Mesenchymal stem cell (in vitro differentiated cells and primary cell): ENCODE measurements at places on chromosomes 13 and 19.

DNA sequence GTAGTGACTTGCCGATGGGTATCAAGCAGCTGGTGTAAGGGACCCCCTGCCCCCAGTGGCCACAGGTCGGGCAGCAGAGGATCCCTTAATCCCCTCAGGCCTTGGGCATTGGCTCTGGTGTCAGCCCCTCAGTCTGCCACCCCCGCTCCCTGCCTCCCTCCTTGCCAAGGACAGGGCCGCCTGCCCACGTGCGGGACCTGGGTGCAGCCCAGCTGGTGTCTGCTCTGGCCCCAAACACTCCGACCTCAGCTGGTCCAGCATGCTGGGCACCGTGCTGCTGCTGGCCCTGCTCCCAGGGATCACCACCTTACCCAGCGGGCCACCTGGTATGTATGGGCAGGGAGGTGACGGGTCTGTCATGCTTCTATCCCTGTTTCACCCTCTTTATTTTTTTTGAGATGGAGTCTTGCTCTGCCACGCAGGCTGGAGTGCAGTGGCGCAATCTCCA lies at the start of gene TGFBR3L:
TGFBR3L (plus strand) TSS at position 233 of the 448 bp plus-strand sequence.
- DNase-seq, result no peak

GRCh38 chr13:74101436-74101835 lies 32.8 kb downstream of the KLF12 start:
- DNase-seq, result no peak

DNA sequence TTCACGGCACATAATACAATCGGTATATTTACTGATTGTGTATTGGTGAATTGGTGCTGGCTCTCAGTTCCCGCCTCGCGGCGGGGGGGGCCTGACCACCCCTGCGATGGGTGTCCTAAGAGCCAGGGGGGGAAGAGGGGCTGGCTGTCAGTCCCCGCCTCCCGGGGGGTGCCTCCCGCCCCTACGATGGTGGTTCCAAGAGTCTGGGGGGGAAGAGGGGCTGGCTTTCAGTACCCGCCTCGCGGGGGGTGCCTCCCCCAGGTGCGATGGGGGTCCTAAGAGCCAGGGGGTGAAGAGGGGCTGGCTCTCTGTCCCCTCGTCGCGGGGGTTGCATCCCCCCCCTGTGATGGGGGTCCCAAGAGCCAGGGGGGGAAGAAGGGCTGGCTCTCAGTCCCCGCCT lies 2321.8 kb upstream of the PCDH20 start:
- DNase-seq, result no peak

DNA sequence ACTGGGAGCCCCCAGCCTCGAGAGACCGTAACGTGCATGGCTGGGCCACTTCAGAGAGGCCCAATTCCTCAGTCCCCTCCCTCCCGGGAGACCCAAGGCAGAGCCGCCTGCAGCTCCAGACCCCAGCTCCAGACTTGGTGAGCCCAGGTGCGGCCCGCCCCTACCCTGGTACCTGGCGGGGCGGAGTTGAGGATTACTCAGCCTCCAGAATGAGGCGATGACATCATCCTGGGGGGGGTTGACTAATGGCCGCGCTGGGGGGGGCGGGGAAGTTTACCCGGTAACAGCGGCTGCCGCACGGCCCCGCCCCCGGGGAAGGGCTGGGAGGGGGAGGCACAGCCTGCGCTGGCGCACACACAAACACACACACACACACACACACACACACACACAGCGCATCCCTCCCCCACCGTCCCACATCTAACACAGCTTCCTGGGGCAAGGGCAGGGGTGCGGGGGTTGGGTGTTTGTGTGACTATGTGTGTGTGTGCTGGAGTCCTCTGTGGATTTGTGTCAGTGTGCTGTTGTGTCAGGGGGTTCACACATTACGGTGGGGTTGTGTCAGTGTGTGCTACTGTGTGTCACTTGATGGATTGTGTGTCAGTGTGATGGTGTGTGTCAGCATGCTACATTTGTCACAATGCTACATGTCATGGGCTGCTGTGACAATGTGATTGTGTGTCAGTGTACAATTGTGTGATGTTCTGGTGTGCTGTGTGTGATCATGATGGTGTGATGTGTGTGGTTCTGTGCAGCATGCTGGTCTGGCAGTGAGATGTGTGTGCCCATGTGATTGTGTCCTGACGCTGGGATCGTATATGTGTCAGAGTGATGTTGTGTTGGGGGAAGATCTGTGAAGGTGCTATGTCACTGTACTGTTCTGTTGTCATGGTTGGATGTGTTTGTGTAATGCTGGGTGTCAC lies 10.3 kb upstream of the BBC3 start:
- peak; percentile 87 for DNase-seq

- no peak for DNase-seq
Measured at GRCh38 chr13:43347877-43348276, 324.5 kb downstream of the DNAJC15 start.

GRCh38 chr13:110349239-110349638 lies 42.2 kb downstream of the COL4A2 start:
- no peak for DNase-seq

DNA sequence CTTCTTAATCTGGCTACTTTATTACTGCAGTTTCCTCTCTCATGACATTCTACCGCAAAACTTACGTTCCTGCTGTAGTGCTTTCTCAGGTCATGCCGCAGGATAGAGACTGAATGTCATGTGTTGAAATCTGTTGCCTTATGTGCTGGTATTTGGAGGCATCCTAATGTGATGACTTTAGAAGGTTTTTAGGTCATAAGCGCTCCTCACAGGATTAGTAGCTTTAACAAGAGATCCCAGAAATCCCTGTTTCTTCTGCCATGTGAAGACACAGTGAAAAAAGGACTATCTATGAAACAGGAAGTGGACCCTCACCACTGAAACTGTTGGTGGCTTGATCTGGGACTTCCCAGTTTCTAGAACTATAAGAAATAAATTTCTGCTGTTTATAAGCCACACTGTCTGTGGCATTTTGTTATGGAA lies 209.3 kb downstream of the LACC1 start:
- DNase-seq, result no peak

DNA sequence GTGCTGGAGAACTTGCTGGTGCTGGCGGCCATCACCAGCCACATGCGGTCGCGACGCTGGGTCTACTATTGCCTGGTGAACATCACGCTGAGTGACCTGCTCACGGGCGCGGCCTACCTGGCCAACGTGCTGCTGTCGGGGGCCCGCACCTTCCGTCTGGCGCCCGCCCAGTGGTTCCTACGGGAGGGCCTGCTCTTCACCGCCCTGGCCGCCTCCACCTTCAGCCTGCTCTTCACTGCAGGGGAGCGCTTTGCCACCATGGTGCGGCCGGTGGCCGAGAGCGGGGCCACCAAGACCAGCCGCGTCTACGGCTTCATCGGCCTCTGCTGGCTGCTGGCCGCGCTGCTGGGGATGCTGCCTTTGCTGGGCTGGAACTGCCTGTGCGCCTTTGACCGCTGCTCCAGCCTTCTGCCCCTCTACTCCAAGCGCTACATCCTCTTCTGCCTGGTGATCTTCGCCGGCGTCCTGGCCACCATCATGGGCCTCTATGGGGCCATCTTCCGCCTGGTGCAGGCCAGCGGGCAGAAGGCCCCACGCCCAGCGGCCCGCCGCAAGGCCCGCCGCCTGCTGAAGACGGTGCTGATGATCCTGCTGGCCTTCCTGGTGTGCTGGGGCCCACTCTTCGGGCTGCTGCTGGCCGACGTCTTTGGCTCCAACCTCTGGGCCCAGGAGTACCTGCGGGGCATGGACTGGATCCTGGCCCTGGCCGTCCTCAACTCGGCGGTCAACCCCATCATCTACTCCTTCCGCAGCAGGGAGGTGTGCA lies 587 bp downstream of the S1PR4 start:
- no peak for DNase-seq

- DNase-seq, result no peak
Measured at GRCh38 chr19:29985196-29985595, 43.2 kb downstream of the URI1 start.

DNA sequence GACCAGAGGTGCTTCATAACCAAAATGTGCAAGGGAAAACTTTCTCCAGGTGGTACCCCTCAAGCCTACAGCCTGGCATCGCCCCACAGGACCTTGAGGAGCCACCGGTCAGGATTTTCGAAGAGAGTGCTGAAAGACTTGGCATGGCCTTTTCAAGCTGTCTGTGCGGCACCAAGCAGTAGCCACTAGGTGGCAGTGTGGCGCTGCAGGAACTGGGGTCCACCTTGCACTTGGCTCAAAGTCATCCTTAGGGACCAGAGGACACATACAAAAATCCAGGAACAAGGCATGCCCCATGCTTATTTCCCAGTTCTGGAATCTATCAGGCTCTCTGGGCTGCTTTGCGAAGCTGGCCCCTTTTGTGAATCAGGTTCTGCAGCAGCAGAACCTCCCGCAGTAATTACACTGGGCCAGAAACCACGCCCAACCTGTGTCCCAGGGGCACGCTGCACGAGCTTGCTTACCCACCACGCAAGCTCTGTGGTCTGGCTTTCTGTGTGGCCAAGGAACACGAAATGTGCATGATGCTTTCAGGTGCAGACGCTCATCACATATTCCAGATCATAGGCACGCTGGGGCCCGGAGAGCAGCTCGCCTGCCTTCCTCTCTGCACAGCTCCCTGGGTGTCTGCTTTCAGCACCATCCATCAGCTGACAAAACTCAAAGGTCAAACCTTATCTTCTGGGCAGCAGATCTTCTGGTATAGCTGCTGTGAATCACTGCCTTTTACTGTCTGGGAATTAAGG lies 87.2 kb downstream of the SLC7A1 start:
- peak; percentile 84 for DNase-seq

GRCh38 chr19:49081273-49081672 lies 4.0 kb upstream of the SNRNP70 start:
- no peak for DNase-seq

GRCh38 chr13:59483501-59484145 lies 680.1 kb downstream of the DIAPH3 start:
- no peak for DNase-seq

DNA sequence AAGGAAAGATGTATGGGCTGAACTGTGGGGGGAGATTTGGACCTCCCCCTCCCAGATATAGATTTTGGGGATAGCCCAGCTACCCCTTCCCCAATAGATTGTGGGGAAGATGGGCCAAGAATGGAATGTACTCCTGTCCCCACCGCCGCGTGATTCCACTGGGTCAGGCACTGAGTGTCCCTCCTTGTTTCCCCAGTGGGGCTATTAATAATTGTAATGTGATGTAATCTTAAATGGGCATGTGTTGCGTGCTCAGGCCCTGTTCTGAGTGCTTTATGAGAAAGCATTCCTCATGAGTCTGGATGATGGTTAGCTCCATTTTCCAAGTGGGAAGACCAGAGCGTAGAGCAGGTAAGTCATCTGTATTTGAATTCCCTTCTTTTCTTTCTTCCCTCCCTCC lies 1.4 kb downstream of the PSMD8 start:
- peak; percentile 73 for DNase-seq

GRCh38 chr19:38806371-38806770 lies 6.4 kb downstream of the LGALS4 start:
- DNase-seq, result no peak

DNA sequence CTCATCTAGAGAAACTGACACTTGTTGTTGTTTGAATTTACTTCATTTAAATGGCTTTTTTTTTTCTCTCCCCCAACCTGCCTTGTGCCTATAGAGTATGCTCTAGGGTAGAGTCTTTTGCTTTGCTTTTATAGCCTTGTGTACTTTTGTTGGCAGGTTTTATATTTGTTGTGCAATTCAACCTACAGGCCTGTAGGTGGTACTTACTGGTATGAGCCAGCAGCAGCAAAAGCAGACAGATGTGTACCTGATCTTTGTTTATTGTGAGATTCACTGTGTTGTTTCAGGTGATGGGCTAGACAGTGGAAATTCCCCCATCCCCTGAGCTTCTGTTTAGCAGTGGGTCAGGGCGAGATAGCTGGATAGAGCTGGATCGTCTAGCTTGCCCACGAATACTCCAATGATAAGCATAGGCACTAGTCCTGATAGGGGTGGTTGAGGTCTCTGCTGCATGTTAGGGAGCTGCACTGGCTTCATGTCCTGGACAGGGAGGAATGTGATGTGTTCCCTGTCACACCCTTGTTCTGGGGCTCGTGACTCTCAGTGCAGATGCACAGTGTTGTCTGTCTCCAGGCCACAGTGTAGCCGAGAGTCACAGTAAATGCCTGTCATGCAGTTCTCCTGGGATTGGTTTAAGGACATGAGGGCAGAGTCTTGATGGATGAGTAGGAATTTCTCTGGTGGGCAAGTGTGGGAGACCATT lies 21.3 kb downstream of the DNAJC3 start:
- no peak for DNase-seq

DNA sequence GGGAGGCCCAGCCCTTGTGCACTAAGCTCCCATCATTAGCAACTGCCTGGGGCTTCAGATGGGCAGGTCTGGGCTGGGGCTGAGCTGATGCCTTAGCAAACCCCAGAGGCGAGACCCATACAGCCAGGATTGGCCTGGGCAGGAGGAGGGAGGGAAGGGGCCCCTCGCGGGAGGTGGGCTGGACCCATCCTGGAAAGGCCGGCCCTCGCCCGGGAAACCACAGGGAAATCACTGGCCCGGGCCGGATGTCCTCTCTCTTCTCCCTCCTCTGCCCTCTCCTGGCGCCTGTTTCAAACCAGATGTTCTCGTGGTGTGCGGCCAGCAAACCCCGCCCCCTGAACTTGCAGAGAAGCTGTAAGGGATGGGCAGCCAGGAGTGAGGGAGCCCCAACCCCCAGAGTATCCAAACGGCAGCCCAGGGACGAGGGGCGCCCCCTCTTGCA lies 43.1 kb downstream of the TMEM255B start:
- DNase-seq, result peak; percentile 83

- no peak for DNase-seq
Measured at GRCh38 chr13:80524447-80525215, 183.7 kb upstream of the SPRY2 start.

DNA sequence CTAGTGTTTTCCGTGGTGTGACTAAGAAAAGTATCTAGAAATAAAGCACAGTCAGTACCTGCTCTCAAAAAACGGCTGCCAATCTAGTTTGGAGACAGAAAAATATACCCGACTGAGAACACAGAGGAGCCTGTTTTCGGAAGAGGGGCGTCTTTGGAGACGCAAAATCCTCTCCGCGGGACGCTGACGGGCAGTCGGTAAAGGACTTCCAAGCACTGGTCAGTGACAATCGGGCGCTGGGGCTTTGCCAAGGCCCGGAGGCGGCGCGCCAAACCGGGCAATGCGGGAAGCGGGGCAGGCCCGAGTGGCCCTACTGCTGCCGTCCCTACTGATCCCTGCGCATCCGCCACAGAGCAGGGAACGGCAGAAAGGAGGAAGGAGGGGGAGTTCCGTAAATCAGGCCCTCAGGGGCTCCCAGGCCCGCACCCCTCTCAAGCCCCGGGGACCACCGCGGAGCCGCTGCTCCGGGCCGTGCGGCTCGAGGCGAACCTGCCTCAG lies 588 bp upstream of the DPY19L3 start:
- no peak for DNase-seq

- no peak for DNase-seq
Measured at GRCh38 chr13:27770809-27771208, 21.5 kb upstream of the GSX1 start.

GRCh38 chr19:54271106-54271505 lies 9.8 kb downstream of the LILRB2 start:
- DNase-seq, result no peak

- DNase-seq, result no peak
Measured at GRCh38 chr13:19159761-19160420, 21.7 kb downstream of the TUBA3C start.

DNA sequence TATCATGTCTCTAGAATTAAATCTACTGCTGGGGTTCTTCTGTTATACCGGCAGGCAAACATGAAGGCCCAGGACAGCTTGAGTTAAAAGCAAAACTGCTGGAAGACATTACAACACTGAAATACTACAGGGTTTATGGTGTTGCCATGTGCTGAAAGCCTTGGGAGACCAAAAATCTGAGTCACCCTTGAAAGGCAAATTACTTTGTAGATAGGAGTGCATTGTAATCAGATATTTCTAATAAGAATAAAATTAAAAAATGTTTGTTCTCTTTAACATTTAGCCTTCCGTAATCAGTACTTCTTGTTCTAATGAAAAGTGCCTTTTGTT lies 181.3 kb downstream of the PCDH9 start:
- peak; percentile 74 for DNase-seq

GRCh38 chr13:74325106-74325505 lies 190.9 kb upstream of the KLF12 start:
- peak; percentile 76 for DNase-seq
